ENCODE measurements at places on chromosomes 5 and 9.

DNA sequence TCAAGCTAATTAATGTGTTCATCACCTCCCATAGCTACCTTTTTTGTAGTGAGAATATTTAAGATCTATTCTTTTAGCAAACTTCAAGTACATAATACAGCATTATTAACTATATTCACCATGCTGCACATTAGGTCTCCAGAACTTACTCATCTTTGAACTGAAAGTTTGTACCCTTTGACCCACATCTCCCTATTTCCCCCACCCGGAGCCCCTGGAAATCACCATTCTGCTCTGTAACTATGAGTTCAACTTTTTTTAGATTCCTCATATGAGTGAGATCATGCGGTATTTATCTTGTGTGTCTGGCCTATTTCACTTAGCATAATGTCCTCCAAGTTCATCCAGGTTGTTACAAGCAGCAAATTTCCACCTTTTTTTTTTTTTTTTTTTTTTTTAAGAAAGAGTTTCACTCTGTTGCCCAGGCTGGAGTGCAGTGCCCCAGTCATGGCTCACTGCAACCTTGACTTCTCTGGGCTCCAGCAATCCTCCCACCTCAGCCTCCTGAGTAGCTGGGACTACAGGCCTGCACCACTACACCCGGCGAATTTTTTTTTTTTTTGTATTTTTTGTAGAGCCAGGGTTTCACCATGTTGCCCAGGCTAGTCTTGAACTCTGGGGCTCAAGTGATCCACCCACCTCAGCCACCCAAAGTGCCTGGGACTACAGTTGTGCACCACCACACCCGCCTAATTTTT is 100.4 kb upstream of the SAP30L start:
- no peak for DNase-seq

- no peak for DNase-seq
Measured at GRCh38 chr9:136329211-136329627, 1.9 kb downstream of the GPSM1 start.

- no peak for DNase-seq
Measured at GRCh38 chr5:133430095-133430494, 182.2 kb downstream of the FSTL4 start.

GRCh38 chr9:123771690-123772089 is 158.2 kb downstream of the DENND1A start:
- no peak for DNase-seq

GRCh38 chr9:33185858-33186257 is 18.7 kb upstream of the B4GALT1 start:
- no peak for DNase-seq

GRCh38 chr5:74401281-74401945 is 239.1 kb downstream of the ENC1 start:
- no peak for DNase-seq

DNA sequence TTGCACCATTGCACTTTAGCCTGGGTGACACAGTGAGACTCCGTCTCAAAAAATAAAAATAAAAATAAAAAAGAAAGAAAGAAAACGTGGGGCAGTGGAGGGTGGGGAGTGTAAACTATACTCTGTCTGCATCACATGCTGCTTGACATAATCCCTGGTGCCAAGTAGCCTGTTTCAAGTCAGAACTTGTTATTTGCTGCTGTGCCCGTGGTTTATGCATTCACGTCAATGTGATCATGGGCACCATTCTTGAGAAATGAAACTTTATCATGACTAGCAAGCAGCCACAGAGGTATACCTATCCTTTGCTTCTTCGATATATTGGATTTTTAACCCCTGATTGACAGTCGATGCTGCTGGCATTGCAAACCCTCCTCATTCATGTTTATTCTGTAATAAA is 4.1 kb upstream of the SMU1 start:
- no peak for DNase-seq

Measured in hematopoietic multipotent progenitor cell treated with erythropoietin and hydrocortisone succinate and interleukin-3 and kit ligand, for 17 days (in vitro differentiated cells).